ENCODE measurements at places on chromosomes 5 and 9. TPM values are rescaled to one million over a fixed set of nuclear protein-coding genes. Genes with fewer than 3 reads are reported as not detected.

The MCTP1 gene
- 171 TPM for total RNA-seq

The PCDHAC1 gene
- 0.10 TPM for total RNA-seq

The TTC16 gene
- total RNA-seq, result not detected

The WNT8A gene
- under 0.01 TPM for total RNA-seq

The PROB1 gene
- total RNA-seq, result 7.2 TPM

The B4GALT7 gene
- 45.1 TPM for total RNA-seq

The FIBCD1 gene
- 0.29 TPM for total RNA-seq

The ARL14EPL gene
- 0.67 TPM for total RNA-seq

The UGT3A1 gene
- not detected for total RNA-seq

The ISL1 gene
- total RNA-seq, result not detected

The CAMK4 gene
- total RNA-seq, result 0.10 TPM

The OR2K2 gene
- not detected for total RNA-seq

The MXD3 gene
- total RNA-seq, result 5.9 TPM

The OR13C4 gene
- not detected for total RNA-seq
